ENCODE measurements at places on chromosomes 2 and 18.

- no peak for DNase-seq
These were observed 62.8 kb upstream of the SP3 start for GRCh38 chr2:174027956-174028355.

DNA sequence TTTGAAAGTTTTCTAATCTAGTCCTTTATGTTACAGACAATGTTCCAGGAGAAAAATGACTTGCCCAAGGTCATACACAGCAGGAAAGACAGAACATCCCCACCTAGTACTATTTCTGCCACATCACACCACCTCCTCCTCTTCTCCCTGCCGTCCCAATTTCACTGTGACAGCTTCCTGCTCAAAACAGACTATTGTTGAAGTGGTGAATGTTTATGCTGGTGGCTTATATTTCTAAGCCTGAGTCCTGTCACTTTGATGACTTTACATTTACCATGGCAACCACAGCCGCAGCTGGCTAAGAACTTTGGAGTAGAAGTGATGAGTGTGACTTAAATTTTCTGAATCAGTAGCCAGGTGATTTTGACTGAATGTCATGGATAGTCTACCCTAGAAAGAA, 10.0 kb downstream of the GALNT5 start:
- DNase-seq, result no peak

DNA sequence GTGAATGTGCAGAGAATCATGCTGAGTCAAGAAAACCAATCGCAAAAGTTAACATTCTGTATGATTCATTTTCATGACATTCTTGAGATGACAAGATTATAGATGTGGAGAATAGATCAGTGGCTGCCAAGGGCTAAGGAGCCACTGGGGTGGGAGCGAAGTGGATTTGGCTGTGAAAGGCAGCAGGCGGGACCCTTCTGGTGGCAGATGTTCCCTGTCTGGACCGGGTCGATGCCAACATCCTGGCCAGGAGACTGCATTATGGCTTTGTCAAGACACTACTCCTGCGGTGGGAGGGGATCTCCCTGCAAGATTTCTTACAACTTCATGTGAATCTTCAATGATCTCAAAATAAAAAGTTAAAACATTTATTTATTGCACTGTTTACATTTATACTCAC, 427.9 kb downstream of the GALR1 start:
- DNase-seq, result no peak

DNA sequence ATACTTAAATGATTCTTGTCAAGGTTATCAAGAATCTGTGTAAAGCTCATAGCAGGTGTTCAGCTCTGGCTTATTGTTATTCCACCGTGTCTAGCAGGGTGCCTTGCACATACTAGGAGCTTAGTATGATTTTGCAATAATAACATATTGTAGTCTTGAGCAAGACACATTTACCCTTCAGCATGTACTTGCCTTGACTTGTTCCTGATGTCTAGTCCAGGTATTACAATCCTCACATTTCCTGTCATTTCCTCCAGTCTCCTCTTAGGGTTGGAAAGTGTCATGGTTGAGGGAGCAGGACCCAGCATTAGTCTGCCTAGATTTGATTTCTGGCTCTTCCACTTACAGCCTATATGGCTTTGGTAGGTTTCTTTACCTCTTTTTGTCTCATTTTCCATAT, 246.1 kb downstream of the RAD51AP2 start:
- DNase-seq, result no peak

DNA sequence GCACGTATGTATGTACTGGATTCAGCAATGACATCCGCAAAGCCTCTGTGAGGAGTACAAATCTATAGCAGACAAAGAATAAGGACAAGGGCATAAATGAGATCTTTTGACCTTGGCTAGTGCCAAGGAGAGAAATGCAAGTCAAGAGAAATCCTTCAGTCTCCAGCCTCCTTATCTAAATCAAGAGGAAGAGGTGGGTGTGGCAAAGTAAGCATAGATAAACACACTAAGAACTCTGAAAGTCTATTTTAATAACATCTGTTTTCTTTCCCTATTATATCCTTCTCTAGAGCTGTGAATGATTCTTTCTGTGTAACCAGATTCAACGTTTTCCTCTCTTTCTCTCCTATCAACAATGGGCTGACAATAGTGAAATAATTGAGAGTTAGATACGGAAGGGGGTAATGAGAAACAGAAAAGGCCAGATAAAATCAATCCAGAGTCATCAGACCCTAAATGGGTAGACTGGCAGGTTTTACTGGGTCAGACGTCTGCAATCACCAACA, 118.5 kb upstream of the ZFP36L2 start:
- no peak for DNase-seq

GRCh38 chr2:98932778-98933343, 3.2 kb downstream of the CRACDL start:
- no peak for DNase-seq

DNA sequence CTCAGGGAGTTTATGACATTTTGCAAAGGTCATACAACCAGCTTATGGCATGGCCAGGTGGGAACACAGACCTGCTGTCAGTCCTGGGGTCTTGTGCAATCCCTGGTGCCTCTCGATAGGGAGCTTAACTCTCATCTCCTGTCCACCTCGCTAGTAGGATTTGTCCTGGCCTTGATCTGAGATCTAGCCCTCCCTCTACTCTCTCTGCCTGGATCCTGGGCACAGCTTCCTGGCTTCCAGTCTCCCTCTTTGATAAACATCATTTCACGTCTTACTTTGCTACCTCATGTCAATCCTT, 13.8 kb downstream of the GALR1 start:
- DNase-seq, result no peak

- DNase-seq, result peak; percentile 98
These were observed at the start of gene CYB5A for GRCh38 chr18:74291771-74292540. Gene CYB5A (minus strand): TSS chr18:74291963. CDS start chr18:74291875, 88 bp downstream.

GRCh38 chr2:41827354-41827971, 220.4 kb upstream of the PKDCC start:
- no peak for DNase-seq

DNA sequence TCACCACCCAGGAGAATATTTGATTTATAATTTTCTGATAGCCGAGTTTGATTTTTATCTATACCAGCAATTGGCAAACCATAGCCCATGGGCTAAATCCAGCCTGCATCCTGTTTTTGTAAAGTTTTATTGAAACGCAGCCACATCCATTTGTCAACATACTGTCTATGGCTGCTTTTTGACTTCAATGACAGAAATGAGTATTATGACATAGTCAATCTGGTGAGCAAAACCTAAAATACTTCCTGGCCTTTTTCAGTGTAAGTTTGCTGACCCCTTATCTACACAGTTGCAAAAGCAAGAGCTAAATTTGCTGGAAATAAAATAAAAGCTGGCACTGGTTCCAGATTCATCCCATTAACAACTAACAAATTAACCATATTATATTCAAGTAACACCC, 79.8 kb upstream of the SLC25A52 start:
- no peak for DNase-seq

- no peak for DNase-seq
These were observed 35.6 kb downstream of the GLI2 start for GRCh38 chr2:120771111-120771780.

DNA sequence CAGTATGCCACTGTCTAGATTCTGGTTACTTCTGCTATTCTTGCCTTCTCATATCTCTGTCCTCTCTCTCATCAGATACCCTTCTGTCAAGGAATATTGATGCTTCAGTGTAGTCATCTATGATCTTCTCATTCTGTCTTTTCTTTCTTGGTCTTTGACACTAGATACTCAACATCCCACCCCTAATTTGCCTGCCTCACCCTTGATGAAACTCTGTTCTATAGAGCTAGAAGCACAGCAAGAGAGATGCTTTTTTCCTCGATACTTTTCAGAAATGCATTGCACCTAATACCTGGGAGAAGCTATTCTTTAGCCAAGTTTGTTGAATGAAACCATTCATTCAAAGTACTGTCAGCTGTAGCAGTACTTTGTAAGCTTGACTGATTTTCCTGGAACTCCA, 9.5 kb downstream of the SEPTIN2 start:
- no peak for DNase-seq

DNA sequence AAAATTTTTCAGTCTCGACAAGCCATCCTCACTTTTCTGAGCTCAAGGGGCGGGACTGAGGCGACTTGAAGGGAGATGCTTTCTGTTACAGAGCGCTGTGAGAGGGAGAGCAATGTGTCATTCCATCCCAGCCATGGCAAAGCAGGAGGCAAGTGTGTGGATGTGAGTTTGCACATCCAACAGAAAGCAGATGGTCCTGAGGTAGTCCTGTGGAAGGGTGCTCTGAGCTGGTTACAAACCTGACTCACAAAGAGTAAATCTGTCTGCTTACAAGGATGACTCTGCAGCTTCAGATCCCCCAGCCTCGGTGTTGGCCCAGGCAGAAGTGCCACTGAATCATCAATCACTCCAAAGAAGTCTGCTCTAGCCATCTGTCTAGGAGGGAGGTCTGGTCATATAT, 482.0 kb upstream of the DCC start:
- no peak for DNase-seq

DNA sequence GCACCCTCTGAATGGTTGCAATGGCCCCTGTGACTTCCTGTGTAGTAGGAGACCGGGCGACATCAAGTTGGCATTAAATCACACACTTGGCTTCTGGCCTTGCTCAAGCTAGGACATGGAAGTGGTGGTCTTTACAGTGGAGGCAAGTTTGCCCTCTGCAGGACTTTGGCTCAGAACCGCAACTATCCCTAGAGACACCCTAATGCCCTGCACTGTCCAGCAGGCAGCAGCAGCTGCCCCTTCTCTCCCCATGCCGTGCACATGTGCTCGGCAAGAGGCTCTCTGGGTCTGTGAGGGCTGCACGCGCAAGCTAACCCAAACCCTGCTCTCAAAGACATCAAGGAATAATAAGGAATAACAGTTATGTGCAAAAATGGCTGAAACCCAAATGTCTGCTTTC, 106.5 kb downstream of the COL6A3 start:
- no peak for DNase-seq

GRCh38 chr2:178512484-178512883, 32.2 kb downstream of the PLEKHA3 start:
- DNase-seq, result no peak

GRCh38 chr2:165825041-165825440, 31.0 kb upstream of the GALNT3 start:
- no peak for DNase-seq

- no peak for DNase-seq
These were observed 17.0 kb upstream of the SCYGR1 start for GRCh38 chr2:227404585-227405271.

DNA sequence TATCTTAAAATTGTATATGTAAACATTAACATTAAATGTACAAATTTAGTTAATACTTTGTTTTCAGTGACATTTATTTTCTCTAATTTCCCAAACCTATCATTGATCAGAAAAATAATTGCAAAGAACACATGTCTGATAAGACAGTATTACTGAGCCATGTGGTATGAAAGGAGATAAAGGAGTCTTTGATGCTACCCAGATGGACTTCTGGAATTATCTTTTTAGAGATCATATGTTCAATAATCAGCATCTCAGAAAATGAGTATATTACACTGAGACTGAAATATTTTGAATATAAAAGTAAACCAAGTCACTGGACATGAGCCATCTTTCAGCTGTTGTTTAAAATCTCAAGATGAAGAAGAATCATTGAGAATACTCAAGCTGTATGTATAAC, 153.3 kb downstream of the PHLPP1 start:
- no peak for DNase-seq

- DNase-seq, result no peak
These were observed 155.5 kb downstream of the CD8B2 start for GRCh38 chr2:106642679-106643078.

DNA sequence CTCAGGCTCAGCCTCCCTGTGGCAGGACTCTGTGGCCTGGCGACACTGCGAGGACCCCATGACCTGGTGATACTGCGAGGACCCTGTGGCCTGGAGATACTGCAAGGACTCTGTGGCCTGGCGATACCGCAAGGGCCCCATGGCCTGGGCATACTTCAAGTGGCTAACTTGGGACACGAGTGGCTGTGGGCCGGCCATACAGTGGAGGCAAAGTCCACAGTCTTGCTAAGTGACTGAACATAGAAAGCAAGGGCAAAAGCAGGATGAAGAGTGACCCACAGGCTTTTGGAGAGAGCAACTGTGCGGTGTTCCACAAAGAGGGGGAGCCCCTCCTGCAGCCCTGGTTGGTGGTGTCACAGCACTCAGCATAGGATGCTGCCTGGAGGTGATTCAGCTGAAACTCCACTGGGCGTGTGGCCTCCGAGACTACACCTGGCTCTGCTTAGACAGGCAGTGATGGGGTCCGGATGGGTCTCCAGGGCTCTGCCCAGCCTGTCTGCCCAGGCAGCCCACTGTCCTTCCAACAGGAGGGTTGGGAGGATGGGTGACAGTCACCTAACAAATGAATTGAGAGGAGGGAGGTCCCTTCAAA, 691.0 kb upstream of the HS6ST1 start:
- no peak for DNase-seq

DNA sequence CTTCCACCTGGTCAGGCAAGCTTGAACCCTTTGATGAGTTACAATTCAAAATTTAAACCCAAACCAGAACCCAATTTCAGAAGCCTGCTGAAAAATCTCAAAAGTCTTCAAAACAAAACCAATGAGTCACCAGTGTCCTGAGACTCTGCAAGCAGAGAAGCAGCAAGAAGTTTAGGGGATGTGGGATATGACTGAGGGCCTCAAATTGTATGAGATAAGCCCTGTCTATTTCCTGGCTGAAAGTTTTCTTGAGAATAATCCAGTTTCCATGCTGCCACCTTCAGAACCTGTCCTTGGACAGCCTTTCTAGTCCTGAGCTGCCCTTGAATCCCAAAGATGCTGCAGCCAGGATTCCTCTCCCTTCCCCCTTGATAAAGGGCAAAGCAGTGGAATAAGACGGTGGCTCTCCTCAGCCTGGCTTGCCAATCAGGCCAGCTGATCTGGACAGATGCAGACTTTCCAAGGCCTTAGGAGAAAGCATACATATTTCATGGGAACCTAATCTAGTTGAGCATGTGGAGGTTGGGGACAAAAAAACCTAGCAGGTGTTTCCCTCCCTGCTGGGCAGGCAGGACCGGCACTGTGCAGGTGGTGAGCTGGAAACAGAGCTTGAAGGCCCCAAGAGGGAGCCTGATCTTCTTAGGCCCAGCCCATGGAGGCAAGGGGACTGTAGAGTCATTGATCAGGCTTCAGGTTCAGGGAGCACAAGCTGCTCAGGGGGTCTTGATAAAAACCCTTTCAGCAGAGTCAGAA, 278.0 kb upstream of the MGAT5 start:
- DNase-seq, result no peak

GRCh38 chr2:24490181-24490689, 819 bp upstream of the NCOA1 start:
- DNase-seq, result no peak

GRCh38 chr18:10100196-10100595, 186.4 kb downstream of the VAPA start:
- no peak for DNase-seq

DNA sequence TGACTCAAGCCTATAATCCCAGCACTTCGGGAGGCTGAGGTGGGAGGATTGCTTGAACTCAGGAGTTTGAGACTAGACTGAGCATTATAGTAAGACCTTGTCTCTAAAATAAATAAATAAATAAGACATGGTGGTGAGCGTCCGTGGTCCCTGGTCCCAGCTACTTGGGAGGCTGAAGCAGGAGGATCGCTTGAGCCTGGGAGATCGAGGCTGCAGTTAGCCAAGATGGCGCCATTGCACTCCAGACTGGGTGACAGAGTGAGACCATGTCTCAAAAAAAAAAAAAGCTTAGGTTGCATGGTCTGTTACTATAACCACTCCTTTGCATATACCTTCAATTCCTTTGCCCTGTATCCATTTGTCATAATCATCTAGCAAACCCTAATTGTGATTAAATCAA, 3.7 kb downstream of the CYP20A1 start:
- no peak for DNase-seq
